GM23338 (cell line): ENCODE measurements at places on chromosomes 3 and 15. TPM values are rescaled to one million over a fixed set of nuclear protein-coding genes. Genes with fewer than 3 reads are reported as not detected.

DNA sequence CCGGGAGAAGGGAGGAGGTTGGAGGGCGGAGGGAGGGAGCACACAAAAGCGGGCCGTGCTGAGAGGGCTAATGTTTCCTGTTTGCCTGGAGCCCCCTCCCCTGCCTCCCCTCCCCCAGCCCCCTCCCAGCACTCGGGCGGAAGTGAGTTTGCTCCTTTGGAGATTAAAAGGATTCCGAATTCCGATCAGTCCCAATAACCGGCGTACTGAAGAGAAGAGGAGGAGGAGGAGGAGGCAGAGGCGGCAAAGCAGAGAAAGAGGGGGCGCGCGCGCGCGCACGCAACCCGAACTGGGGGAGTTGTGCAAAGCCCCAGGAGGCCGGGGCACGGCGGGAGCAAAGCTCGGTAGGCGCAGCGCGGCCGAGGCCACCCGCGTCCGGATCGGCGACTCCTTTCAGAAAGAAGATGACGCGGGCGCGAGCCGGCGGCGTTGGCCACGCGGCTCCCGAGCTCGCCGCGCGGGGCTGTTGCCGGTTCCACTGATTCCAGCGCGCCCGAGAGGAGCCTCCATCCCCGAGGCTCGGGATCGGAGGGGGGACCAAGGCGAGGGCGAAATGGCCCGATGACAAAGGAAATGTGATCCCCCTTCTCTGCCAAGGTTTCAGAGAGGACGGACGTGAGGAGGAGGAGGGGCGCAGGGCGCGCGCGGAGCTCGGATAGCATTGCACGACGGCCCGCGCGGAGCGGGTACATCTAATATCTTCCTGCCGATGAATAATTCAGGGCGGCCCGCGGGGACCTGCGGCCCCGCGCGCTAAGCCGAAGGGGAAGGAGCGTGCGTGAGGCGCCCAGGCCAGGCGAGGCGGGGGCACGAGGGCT, 1.1 kb upstream of the TRIM71 start:
- DNase-seq, result peak; percentile 97

GRCh38 chr3:144968750-144969350, 997.2 kb downstream of the DIPK2A start:
- no peak for DNase-seq

ARGFX gene
- total RNA-seq, result not detected in 2 replicates

CLDN16 gene
- not detected in 2 replicates for total RNA-seq

DNA sequence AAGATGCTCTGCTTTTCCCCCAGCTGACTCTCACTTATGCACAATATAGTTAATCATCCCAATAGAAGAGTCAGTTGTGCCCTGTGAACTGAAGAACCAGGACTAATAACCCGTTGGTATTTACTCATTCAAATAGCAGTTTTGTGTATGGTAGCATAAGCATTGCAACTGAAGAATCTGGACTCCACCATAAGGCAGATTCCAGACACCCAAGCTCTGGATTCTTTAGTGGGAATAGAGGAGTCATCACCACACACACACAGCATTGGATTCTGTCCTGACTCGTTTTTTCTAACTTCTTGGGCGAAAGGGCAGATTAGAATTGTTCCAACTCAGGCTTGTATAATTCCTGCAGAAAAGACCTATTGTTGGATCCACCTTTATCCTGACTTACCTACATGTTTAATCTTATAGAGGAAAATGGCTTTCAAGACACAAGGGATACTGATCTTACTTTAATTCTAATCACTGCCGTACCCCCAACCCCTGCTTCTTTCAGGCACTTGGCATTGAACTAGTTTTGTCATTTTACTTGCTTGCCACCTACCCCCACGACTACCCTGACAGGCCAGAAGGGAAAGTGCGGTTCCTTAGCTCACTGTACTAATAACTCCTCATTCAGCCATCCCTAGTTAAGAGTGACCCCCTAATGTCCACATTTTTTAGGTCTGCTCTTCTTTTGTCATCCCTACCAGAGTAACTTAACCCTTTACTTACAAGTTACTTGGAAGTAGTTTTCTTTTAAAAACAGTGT, 42.3 kb downstream of the NKIRAS1 start:
- DNase-seq, result no peak

C3orf85 gene
- total RNA-seq, result not detected in 2 replicates

VEPH1 gene
- total RNA-seq, result 31.8 and 33.8 TPM in 2 replicates

DNA sequence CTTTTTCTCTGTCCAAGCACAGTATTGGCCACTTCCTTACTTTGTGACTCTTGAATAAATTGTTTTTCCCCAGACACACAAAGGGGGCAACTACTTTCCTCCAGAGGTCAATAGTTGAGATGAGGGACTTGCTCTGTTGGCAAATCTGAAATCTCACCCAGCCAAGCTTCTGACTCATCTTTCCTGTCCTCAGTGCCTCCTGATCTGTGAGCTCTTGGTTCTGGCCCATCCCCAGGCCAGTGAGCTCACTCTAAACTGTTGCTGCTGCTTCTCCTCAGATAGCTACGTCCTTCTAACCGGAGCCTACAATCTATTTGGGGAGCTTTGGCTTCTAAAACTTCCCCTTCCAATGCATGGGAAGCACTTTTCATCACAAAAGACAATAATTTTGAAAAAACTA, 50.0 kb upstream of the NMD3 start:
- DNase-seq, result no peak
